CMK (cell line): ENCODE measurements at places on chromosomes 7 and 10.

GRCh38 chr10:34575882-34576281 lies 239.2 kb downstream of the PARD3 start:
- no peak for DNase-seq

DNA sequence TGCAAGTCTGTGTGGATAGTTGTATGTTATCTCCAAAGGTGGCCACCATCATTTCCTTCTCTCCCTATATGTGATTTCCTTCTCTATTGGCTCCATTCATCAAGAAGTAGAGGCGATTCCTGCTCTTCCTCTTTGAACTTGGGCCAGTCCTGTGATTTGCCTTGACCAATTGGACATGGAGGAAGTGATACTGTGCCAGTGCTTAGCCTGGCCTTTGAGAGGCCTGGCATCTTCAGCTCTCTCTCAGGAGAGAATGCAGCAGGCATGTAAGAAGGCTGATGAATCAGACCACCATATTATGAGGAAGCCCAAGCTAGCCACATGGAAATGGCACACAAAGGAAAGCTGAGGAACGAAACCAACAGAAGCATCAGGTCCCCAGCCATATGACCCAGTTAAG lies 195.0 kb upstream of the SVIL start:
- DNase-seq = no peak

DNA sequence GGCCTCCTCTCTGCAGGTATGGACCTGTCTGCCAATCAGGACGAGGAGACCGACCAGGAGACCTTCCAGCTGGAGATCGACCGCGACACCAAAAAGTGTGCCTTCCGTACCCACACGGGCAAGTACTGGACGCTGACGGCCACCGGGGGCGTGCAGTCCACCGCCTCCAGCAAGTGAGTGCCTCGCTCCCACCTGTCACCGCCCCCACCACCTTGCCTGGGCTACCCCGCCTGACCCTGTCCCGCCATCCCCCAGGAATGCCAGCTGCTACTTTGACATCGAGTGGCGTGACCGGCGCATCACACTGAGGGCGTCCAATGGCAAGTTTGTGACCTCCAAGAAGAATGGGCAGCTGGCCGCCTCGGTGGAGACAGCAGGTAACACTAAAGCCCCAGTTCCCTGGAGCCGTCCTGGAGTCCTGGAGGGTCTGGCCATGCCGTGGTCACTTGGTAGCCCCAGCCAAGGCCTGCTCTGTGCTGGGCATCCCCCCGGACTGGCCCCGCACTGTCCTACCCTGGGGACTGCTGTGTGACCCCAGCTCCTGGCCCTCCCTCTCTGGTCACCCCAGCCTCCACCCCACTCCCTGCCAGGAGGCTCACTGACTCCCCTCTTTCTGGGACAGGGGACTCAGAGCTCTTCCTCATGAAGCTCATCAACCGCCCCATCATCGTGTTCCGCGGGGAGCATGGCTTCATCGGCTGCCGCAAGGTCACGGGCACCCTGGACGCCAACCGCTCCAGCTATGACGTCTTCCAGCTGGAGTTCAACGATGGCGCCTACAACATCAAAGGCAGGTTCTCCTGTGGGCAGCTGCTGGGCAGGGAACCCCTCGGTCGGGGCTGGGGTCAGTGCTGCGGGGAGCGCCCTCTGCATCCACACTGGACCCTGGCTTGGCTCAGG lies 178.0 kb downstream of the RNF216 start:
- no peak for DNase-seq

DNA sequence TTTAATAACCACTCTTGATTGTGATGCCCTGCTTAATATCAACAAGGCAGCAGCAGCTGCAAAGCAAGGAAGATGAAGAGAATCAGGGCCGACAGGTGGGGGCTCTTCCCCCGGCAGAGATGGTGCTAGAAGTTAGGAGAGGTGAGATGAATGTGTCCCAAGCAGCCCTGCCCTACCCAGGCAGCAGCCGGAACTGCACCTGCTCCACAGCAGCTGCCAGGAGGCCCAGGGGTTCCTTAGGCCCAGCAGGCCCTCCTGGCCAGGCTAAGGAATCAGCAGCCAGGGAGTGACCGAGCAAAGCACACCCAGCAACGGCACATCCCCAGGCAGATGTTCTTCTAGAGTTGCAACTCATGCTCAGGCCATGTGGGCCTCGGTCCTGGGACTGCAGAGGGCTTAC lies 17.9 kb downstream of the AFAP1L2 start:
- DNase-seq = no peak

DNA sequence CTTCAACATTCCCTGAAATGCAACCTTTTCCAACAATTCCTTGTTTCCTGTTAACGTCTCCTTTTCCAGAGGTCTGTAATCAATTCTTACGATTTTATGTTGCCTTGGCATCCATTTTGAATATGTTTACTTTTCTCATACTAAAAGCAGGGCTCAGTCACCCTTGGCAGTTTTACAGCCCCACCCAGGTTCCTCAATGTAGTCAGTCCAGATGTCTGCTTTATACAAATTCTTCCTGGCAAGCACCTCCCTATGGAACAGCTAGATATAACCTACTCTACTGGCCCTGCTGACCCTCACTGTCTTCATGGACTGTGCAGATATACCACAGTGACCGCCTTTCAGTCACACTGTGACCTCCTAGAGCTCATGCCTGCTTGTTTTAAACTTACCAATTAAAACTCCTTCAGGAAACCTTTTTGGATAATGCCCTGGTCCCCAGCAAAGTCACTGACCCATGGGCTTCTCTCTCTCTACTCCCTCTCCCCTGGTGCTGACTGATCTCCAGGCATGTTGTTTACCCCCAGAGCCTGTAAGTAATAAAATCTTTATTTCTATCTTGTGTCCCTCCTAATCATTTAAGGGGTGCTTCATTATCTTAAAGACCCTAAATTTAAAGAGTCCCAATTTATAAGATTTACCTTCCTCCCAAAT lies 147.1 kb upstream of the STEAP1 start:
- no peak for DNase-seq

DNA sequence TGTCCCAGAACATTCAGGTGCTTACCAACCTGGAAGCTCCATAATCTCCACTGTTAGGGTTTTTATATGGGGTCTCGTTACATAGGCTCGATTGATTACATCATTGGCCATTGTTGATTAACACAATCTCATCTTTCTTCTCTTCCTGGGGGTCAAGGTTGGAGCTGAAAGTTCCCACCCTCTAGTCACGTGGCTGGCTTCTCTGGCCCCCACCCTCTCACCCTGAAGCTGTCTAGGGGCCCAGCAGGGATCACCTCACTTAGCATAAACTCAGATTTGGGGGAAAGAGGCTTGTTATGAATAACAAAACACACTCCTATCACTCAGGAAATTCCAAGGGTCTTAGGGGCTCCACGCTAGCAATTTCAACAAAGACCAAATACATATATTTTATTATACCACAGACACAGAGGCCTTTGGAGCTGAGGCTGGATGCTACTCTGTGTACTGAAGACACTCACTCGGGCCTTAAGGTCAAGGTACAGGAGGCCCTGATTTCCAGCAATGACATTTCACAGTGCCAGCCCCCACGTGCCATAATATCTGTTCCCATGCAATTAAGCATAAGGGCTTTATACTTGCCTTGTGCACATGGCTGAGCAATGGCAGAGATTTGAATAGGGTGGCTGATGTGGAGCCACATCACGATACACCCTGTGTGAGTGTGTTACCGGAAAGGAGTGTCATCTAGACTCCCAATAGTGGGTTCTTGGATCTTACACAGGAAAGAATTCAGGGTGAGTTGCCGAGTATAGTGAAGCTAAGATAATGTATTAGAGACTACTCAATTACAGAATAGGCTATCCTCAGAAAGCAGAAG lies 108.2 kb downstream of the COL26A1 start:
- DNase-seq = no peak

GRCh38 chr10:25698638-25699037 lies 235.4 kb upstream of the MYO3A start:
- DNase-seq = no peak

DNA sequence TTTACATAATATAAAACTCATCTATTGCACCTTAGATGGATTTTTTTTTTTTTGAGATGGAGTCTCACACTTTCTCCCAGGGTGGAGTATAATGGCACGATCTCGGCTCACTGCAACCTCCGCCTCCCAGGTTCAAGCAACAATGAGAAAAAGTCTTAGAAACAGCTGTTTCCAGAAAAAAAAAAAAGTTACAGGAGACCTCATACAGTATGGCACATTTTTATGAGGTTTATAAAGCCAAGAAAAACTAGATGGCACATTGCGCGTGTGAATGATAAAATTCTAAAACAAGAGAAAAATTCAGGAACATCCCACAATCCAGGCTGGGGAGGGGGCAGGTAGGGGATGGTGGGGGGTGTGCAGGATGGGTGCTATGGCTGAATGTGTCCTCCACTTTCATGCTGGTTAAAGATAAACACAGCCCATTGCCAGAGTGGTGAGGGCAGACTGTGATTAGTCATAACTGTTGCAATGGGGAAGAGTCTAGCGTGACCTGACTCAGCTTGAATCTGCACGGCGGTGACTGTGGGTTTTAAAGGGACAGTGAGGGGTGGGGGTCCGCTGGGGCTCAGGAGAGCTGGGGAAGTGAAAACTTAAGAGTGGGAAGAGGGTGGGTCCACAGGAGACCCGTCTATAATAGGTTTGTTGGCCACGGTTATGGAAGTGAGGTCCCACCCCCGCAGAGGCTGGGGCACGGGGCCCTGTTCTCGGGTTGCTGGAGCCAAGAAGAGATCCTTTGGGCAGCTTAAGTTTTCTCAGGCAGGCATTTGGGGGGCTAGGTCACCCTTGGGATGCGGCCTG lies 11.9 kb upstream of the LRRC27 start:
- no peak for DNase-seq

- no peak for DNase-seq
Measured at GRCh38 chr10:78403781-78404180, 370.1 kb downstream of the RPS24 start.

DNA sequence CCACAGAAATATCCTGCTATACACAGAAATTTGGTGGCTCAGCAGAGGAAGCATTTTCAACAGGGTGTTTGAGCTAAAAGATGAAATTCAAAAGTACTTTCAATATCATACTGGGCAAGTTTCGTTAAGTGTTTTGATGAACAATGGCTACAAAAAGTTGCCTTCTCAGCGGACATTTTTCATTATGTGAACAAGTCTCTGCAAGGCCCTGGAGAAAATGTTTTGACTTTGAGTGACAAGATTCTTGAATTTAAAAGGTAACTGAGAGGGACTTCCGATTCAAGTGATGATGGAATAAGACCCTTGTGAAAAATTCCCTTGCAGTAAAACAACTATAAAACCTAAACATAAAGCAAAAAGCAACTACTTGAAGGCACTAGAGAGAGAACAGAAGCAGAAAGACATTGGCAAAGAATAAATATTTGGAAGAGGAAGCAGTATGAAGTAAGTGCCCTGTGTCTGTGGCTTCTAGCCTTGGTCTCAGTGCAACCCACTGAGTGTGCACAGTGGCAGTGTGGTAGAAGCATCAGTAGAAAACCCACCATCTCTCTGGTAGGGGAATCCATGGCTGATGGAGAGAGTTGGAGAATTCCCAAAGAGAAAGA lies 62.5 kb upstream of the NAMPT start:
- DNase-seq = no peak

DNA sequence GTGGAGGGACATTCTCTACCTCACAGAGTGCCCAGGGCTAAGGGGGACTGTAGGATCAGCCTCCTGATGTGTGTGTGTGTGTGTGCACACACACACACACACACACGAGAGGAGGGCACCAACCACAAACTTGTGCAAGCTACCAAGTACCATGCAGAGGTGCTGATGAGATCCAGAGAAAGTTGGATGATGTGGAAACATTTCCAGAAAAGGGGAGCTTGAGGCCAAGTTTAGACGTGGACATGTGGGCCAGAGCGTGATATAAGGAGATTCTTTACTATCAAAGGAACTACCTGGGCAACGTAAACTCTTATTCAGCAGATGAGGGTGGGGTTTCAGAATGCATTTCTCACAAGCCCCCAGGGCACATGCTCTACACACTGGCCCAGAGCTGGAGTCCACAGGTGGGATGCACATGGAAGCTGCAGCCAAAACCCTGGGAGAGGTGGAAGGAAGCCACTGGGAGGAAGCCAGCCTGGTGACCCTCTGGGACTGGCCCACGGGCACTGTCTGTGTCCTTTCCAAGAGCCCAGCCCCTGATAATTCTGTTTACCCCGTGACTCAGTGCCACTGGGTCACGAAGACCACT lies 53.5 kb downstream of the DLG5 start:
- DNase-seq = no peak

GRCh38 chr7:68433462-68434070 lies 1164.7 kb upstream of the AUTS2 start:
- DNase-seq = no peak

- no peak for DNase-seq
Measured at GRCh38 chr10:104922810-104923209, 281.7 kb downstream of the SORCS3 start.

DNA sequence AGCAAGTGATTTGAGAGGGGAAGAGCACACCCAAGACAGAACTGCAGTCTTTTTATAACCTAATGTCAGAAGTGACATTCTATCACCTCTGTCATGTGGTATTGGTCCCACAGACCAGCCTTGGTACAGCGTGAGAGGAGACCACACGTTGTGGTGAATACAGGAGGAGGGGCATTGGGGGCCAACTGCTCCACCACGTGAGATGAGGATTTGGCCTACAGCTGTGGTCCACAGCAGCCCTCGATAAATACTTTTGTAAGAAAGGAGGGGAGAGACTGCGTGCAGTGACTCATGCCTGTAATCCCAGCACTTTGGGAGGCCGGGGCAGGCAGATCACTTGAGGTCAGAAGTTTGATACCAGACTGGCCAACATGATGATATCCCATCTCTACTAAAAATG lies 243.1 kb downstream of the FGFR2 start:
- no peak for DNase-seq

DNA sequence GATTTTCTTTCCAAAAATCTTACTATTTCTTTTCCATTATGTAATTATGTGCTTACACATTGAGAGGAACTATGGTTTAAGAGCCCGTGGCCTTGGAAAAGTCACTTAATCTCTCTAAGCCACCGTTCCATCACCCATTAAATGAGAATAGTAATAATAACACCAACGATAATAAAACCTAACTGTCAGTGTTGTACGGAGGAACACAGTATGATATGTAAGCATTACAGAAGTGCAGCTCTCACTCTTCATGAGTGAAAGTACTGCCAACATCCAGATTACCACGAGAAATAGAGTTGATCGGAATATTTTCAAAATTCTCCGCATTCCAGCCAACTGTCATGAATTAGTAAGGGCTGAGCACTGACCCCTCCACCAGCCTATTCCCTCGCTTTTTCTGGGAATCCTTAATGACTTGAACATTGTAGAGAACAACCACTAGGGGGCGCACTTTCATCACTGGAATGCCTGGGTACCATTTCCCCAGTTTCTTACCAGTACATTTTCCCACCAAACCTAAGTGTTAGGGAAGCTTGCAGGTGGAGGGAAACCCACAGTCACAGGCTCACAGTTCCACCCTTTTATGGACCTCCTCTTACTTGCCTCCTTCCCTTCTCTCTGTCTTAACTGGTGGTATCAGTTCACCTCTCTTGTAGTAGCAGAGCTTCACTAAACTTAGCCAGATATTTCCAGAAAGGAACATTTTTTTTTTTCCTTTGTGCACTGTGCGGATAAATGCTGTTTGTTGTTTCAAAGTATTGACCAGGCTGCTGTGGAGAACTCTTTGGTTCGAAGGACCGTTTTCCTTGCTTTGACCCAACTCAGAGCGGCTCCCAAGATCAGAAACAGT lies 27.8 kb downstream of the NKX2-3 start:
- no peak for DNase-seq
